Kidney (tissue), 22 donors: ENCODE measurements at places on chromosomes 7 and 10.
A peak's percentile ranks its signal among the peaks of the same experiment; 100 is the strongest.

DNA sequence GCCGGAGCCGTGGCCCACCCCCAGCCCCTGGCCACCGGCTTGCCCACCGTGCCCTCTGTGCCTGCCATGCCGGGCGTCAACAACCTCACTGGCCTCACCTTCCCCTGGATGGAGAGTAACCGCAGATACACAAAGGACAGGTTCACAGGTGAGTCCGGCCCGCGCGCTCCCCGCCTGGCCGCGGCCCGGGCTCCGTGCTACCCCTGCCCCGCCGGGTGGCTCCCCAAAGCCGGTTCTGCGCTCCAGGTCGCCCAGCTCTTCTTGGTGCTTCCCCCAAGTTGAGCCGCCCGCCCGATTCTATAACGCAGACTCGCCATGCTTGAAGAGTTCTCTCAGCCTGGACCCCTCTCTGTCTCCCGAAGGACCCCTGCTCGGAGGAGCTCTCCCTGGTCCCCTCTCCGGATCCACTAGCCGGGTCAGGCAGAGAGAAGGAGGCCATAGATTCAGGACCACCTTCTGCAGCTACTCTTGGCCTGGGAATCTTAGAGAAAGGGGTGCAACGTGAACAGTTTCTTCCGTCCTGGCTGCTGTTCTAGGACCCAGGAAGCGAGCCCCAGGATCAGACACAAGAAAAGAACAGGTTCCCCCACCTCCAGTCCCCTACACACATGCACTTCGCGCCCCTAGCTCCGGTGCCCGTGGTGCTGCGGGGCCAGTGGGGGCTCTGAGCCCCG lies 999 bp downstream of the TLX1 start:
- DNase-seq: peak; percentile 61

DNA sequence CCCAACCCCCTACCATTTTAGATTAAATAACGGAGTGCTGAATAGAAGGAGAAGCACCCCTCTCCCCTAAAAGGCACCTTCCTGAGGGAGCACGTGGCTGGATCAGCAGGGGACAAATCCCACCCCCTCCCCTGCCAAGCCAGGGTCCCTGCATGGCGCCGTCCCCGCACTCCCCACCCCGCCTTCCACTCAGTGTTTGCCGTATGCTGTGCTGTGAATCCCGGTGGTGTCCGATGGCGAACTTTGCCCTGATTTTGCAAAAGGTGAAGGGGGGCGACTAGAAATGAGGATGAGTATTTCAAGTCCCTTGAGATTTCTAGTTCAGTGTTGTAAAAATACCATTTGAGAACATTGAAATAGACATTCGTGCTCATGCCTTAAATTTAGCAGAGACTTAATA lies 83.5 kb upstream of the SH2B2 start:
- DNase-seq: no peak

DNA sequence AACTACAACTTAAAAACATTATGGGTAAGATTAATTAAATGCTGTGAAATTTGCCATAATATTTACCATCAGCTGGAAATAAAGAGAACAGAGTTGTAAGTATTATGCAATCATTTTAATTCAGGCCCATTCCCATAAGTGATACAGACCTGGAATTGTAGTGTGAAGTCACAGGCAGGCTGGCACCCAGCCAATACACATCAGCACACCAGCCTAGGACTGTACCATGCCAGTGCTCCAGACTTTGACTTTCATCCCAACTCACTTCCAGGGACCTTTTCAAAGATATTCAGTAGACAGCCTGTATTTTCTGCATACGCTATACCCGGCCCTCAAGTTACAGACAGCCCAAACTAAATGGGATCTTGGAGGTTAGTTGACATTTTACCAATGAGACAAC lies 143.3 kb downstream of the TES start:
- DNase-seq: no peak

- peak; percentile 19 for DNase-seq
These were observed 123.3 kb upstream of the FZD1 start for GRCh38 chr7:91140982-91141381.

DNA sequence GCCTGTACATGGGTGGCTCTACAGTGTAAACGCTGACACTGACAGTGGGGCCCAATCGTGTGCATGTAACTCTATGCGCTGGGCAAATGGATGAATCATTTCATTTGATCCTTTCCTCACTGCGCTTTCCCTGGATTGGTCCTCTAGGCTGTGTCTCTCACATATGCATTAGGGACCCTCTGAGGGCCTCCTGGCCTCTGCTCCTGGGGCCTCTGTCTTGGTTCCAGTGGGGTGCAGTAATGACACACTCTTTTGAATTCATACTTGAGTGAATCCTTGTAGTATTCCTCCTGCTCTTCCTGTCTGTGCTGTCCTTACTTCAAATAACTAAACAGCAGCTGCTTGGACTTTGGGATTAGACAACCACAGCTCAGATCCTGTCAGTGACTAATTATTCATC lies 176.5 kb upstream of the ADO start:
- DNase-seq: no peak

DNA sequence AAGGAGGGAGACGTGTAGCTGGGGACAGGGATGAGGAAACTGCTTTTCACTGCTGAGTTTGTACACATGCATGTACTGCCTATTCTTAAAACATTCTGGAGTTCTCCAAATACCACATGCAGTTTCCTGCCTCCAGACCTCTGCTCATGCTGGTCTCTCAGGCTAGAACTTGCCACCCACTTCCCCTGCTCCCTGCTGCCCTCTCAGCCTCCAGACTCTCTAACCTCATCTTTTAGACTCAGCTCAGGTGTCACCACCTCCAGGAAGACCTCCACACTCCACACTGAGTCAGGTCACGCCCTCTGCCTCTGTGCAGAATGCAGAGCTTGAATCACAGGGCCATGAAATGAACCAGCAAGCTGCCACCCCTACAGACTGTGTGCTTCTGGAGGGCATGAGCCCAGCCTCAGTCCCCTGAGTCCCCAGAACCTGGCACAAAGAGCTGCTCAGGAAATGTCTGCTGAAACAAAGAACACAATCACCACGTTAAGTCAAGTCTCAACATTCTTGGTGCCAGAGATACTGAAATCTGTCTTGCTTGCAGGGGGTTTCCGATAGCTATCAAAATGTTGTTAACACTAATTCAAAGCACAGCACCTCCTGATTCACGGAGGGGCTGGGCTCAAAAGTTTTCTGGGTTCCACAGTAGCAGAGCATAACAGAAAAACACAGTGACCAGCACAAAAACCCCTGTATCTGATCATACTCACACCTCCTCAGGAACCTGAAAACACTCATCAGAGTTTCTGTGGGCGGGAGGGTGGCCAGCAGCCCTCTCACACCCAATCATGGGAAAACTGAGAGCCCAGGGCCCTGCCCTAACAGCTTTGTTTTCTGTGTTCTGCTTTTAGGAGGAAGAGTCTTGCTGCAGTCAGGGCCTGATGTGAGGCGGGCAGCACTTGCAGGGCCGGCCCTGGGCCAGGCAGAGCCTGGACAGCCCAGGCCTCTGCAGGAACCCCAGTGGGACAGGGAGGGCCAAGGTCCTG lies 21.1 kb downstream of the FAM53B start:
- DNase-seq: no peak

DNA sequence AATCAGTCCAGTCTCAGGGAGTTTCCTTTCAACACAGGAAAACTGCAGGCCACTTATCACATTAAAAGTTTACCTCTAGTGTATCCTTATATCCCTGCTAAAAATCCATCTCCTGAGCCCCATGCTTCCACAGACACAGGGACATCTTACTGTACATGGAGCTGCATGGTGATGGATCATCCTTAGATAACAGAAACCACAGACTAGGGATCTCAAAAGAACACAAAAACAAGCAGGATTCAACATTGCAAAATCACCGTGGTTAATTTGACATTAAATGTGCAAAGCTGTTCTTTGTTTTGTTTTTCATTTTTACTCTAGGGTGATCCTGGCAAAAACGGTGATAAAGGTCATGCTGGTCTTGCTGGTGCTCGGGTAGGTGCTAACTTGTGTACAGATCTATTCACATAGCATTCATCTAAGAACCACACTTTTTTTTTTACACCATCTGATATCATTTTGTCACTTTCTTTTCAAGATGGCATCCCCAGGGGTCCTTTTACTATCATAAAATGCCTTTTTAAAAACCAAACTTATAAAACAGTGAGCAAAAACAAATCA lies 18.1 kb downstream of the COL1A2 start:
- no peak for DNase-seq

GRCh38 chr10:132872658-132873057 lies 69.7 kb downstream of the CFAP46 start:
- peak; percentile 16 for DNase-seq

DNA sequence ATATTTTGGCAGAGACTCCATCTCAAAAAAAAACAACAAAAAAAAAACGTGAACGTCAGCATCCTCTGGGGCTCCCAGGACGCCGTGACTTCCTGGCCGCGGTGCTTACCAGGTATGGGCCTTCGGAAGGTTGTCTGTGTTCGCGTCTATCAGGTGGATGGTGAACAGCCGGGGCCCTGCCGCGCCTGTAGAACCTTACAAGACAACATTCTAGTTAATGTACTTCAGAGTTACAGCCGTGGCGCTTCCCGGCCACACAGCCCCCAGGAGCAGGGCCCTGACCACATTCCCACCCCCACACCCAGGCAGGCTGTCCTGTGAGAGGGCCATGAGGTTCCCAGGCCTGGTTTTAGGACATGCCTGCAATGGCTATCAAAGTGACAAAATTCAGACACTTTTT lies 111.0 kb downstream of the SMURF1 start:
- no peak for DNase-seq

- DNase-seq: no peak
These were observed 153.4 kb downstream of the CAMK1D start for GRCh38 chr10:12502526-12503274.

- DNase-seq: no peak
These were observed 163.0 kb downstream of the TPK1 start for GRCh38 chr7:144672869-144673268.

- DNase-seq: no peak
These were observed 24.4 kb upstream of the ASAH2 start for GRCh38 chr10:50275650-50276235.

DNA sequence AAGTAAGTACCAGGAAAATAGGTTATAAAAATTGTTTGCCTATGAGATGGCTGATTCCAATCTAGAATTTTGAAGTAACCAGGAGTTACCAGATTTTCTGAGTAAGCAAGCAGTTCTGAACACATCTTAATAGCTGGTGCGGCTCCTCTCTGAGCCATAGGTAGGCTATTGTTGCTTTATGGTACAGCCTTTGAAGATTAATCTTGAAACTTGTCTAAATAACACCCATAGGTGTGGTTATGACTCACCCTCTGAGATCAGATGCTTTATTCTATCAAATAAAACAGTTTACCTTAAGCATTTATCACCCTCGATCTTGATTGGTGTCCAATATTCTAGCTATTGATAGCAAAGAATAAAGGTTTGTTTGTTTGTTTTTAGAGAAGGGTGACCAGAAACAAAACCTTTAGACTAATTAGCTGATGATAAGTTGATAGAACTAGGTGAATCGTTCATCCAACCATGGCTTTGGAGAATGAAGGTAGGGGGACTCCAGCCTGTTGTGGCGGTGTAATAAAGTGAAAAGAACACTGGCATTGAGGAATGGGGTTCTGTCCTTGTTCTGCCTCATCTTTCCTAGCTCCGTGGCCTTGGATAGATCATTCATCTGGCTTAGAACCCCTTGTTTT lies 72.2 kb downstream of the VTI1A start:
- DNase-seq: no peak

DNA sequence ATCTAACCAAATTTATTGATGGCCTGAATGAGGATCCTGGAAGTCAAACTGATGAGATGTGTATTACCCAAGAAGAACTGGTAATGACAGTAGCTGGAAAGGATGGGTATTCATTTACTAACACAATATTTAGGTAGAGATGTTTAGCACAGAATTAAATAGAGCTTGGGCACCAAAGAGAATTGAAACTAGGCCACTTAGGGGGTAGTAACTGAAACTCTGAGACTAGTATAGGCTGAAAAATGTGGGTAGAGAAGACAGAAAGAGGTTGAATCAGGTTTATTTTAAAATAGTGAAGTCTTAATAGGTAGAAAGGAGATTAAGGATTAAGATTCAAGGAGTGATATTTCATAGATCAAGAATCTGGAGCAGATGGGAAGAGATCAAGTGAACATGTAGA lies 155.8 kb downstream of the MLLT10 start:
- no peak for DNase-seq
